ENCODE measurements at places on chromosomes 12 and 14.

- DNase-seq = no peak
These were observed 61.9 kb downstream of the CHGA start for GRCh38 chr14:92984896-92985295.

- DNase-seq = no peak
These were observed 8.5 kb upstream of the STON2 start for GRCh38 chr14:81408595-81408994.

DNA sequence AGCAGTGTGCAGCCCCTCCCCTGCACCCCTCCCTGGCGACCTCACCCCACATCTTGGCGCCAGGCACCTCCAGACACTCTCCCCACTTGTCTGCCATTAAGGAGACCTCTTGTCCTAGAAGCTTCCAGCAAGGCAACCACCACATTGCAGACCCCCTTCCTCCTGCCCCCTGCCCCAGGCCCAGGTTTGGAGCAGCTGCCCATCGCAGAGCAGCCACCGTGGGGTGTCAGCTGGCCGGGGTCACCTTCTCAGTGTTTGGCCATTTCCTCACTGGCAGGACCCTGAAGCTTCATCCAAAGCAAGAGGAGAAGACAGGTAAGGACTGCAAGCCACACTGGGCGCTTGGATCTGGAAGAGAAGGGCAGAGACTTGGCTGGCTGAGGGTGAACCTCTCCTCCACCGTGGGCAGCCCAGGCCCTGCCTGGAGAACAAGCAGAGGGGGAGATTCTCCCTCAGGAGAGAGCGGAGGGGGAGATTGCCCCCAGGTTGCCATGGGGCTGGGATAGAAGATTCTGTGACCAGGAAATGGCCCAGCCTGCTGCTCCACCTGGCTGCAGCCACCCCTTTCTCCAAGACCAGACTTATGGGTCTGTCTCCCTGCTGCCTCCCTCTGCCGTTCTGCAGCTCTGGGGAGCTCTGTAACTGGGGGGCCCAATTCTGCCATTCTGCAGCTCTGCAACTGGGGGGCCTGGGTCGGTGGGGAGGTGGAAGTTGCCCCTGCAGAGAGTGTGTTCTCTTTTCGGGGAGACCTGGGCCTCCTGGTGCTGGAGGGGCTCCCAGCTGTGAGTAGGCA lies 72.9 kb upstream of the C14orf180 start:
- no peak for DNase-seq

GRCh38 chr12:4552191-4552590 lies 9.8 kb upstream of the DYRK4 start:
- DNase-seq = no peak

DNA sequence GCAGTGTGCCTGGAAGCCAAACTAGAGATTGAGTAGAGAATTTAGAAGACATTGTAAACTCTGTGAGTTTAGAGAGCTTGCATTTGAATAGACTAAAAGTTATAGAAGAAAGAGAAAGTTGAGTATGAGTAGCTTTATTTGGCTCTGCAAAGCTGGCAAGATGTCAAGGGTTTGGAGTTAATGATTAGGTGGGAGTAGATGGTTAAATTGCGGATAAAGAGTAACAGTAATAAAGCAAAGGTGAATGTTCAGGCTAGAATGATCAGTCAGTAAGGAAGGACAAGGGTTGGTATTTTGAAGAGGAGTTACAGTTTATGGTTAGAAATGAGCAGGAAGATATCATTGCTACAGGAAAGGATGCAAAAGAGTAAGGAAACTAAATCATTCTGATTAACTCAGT lies 5.2 kb downstream of the PPM1A start:
- no peak for DNase-seq

DNA sequence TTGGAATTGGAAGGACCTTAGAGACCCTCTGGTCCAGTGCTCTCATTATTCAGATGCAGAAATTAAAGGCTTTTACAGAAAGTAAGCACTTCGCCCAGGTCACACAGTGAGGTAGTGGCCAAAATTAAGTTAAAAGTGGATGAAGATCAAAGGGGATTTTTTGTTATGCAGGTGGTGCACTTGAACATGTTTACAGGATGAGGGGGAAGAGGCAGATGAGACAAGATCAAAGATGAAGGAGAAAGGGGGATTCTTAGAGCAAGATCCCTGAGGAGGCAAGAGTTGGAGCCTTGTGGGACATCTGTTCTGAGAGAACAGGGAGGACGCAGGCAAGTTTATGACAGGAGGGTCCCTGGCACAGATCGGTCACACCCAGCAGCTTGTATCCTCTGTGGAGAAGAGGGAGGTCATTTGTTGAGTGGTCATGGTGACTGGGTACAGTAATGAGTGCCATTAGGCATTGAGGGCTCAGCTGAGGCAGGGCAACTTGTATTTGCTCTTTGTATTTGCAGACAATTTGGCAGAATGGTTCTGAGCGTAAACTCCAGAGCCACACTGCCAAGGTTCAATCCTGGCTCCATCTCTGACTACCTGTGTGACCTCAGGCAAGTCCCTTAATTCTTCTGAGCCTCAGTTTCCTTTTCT lies 84.0 kb downstream of the BORCS5 start:
- no peak for DNase-seq

- no peak for DNase-seq
These were observed 1532.3 kb upstream of the TMEM132C start for GRCh38 chr12:126734710-126735109.

GRCh38 chr14:54650959-54651351 lies 84.0 kb downstream of the SAMD4A start:
- no peak for DNase-seq

Data from D721Med (cell line).